GM23248 (cell line): ENCODE measurements at places on chromosomes 11 and 22.

DNA sequence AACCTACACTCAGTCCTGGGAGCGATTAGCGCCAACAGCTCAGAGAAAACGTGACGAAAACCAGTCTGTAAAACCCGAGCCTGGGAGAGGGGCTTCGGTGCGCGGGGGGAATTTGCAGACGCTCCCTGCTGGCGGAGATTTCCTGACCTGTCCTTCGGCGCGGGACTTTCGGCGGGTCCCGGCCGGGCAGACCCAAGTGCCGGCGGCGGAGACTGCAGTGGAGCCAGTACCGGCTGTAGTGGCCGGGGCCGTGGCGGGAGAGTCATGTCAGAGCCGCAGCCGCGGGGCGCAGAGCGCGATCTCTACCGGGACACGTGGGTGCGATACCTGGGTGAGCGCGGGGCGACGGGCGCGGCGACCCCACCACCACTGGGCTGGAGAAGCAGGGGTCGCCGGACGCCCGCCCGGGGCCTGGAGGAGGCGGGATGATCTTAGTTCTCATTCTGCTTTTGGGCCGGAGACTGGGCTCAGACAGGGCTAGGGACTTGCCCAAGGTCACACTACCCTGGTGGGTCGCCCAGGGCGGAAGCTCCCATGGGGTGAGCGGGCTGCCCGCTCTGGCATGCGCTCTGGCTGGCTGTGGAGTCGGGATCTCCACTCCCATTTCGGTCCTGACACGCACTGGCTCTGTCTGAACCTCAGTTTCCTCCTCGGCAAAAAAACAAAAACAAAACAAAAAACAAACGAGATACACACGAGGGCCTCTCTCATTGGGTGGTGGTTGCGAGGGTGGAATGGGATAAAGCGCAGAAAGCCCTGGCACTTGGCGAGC, at the start of gene MTFP1:
Gene MTFP1, plus strand, starts transcription at position 153 of the 772 bp plus-strand sequence. Its CDS starts 112 bp downstream, at position 265.
- DNase-seq: peak; percentile 74

- no peak for DNase-seq
Observed at GRCh38 chr11:90286640-90287039, 63.8 kb upstream of the CHORDC1 start.

- no peak for DNase-seq
Observed at GRCh38 chr11:66476173-66476840, 3.9 kb upstream of the DPP3 start.

- DNase-seq: no peak
Observed at GRCh38 chr11:77967753-77968152, 26.7 kb downstream of the INTS4 start.

DNA sequence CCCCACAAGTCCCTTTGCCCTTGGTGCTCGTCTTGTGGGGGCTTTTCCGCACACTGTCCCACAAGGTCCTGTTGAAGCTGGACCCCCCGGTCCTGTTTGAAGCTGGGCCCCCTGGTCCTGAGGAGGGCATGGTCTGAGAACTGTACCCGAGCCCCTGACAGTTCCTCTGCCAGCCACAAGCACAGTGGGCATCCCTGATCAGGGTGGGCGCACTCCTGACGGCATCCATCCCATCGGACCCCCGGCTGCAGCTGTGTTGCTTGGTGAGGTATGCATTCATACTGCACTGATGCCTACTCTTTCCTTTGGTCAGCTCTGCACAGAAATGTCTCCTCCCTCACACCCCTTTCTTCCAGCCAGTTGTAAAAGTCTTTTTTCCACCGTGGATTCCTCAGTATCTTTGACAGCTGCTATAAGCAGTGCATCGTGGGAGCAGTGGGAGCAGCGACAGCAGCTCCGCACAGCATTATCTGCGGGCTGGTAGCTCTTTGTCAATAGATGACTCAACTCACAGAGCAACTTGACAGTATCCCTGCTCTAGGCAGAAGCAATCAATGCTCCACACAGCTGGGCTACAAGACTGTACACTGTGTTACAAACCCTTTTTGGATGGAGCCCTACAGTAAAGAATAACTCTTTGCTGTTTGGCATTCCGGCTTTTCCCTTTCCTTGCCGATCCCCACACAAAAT, 1030.8 kb upstream of the CCDC90B start:
- DNase-seq: peak; percentile 60

DNA sequence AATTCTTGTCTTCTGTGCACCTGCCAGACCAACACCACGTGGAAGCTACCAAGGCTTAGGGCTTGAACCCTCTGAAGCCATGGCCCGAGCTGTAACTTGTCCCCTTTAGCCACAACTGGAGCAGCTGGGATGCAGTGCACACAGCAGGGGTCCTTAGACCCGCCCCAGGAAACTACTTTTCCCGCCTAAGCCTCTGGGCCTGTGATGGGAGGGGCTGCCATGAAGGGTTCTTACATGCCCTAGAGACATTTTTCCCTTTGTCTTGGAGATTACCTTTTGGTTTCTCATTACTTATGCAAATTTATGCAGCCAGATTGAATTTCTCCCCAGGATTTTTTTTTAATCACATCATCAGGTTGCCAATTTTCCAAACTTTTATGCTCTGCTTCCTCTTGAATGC, 9.7 kb downstream of the PATE3 start:
- no peak for DNase-seq

DNA sequence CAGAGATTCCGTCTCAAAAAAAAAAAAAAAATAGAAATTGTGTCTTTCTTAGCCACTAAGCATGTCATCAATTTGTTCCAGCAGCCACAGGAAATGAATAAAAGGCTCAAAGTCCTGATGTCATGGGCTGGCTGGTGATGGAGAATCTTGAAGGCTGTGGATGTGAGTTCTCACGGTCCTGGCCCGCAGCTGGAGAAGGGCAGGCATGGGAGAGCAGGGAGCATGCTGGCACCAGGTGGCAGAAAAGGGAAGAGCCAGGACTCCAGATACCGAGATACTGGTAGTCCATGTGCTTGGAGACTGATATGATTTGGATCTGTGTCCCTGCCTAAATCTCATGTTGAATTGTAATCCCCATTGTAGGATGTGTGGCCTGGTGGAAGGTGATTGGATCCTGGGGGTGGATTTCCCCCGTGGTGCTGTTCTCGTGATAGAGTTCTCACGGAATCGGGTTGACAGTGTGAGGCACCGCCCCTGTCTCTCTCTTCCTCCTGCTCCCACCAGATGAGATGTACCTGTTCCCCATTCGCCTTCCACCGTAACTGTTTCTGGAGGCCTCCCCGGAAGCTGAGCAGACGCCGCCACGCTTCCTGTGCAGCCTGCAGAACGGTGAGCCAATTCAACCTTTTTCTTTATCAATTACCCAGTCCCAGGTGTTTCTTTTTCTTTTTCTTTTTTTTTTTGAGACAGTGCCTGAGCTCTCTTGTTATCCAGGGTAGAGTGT, 18.1 kb downstream of the MRGPRD start:
- peak; percentile 30 for DNase-seq

GRCh38 chr11:124475265-124475664, 29.8 kb upstream of the OR8B8 start:
- no peak for DNase-seq

DNA sequence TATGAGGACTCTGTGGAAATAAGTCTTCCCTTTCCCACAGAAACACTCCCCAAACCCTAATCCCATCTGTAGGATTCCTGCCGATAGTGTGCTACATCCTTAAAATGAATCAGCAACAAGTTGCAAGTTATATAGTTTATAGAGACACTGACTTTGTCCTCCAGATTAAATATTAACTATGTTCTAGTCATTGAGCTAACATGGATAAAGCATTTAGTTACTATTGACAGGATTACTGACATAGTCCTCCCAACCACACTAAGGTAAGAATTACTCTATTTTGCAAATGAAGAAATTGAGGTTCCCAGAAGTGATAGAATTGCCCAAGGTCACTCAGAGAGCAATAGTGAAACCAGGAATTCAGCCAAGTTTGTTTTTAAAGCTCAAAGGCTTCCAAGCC, 1.9 kb downstream of the OR52M1 start:
- DNase-seq: no peak

- no peak for DNase-seq
Observed at GRCh38 chr11:36019005-36019596, 75.2 kb downstream of the LDLRAD3 start.

GRCh38 chr11:46900091-46900746, 18.1 kb downstream of the LRP4 start:
- DNase-seq: no peak

DNA sequence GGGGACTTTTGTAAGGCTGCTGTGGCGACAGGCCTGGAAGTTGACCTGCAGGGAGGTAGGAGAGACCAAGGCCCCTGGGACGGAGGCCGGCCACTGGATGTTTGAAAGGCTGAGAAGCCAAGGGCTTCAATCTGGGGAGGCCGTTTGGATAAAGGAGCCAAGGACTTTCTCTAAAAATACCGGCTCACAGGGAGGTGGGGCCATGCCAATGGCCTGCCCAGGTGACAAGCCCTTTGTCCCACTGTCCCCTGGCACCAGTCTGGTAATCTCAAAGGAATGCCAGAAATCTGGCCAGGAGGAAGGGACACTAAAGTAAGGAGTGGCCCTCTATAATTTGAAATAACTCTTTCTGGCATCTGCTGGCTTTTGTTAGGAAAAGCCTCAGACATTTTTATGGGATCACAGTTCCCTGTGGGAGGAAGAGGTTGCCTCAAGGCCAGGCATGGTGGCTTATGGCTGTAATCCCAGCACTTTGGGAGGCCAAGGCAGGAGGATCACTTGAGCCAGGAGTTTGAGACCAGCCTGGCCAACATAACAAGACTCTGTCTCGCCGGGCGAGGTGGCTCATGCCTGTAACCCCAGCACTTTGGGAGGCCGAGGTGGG, 1.9 kb upstream of the CHKA start:
- DNase-seq: no peak

- peak; percentile 86 for DNase-seq
Observed at GRCh38 chr11:96213500-96213899, 129.5 kb downstream of the MAML2 start.

DNA sequence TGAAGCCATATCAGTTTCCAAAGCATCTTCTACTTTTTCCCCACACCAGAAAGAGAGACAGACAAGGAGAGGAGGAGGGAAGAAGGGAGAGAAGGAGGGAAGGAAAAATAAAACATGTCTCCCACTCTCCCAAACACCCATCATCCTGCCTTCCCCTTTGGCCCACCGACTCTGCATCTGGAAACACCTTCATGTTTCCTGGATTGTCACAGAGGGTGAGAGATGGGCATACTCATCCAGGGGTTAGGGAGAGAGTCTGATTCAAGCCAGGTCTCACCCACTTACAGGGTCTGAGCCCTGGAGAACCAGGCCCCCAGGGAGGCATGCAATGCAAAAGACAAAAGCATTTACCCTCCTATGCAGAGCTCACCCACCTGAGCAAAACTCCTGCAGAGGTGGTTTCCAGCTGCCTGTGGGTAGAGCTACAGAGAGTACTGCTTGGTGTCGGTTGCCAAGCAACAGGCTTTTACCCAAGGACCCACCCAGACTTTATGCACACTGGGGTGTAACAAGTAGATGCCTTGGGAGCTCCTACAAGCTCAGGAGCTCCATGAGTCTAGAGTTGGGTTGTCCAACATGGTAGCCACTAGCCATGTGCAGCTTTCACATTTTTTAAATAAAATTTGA, 33.4 kb downstream of the MN1 start:
- DNase-seq: no peak

- no peak for DNase-seq
Observed at GRCh38 chr22:44850946-44851345, 98.6 kb downstream of the ARHGAP8 start.

- DNase-seq: no peak
Observed at GRCh38 chr11:117603932-117604331, 193.1 kb downstream of the DSCAML1 start.

DNA sequence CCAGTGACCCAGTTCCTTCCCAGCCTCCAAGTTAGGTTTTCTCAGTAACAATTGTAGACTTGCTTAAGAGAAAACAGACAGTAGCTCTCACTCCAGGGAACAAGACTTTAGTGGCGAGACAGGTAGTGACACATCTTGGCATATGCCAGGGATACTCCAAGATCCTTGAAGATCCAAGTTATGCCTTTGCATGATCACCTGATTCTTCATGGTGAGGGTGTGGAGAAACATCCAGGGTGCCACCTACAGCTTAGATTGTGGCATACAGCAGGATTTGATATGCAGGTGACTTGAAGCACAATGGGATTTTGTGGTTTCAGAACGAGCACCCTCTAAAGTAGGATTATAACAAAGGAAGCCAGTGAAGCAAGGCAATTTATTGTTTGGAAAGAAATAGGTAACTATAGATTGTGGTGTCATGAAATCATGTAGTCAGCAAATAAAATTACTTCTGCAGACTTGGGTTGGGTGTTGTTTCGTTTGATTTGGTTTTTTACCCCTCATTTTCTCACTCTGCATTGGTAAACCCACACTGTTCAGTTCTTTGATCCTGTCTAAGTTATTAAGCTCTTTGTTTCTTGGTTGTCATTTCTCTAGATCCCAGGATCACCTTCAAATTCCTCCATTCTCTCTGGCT, 9.2 kb downstream of the POU2AF3 start:
- DNase-seq: no peak

- no peak for DNase-seq
Observed at GRCh38 chr11:5069272-5069671, at the start of gene OR52E1. Gene OR52E1 (plus strand): TSS chr11:5069572.

- DNase-seq: no peak
Observed at GRCh38 chr22:29740216-29740615, 20.4 kb downstream of the CABP7 start.

GRCh38 chr11:121571506-121571905, 118.7 kb upstream of the SORL1-AS1 start:
- no peak for DNase-seq

DNA sequence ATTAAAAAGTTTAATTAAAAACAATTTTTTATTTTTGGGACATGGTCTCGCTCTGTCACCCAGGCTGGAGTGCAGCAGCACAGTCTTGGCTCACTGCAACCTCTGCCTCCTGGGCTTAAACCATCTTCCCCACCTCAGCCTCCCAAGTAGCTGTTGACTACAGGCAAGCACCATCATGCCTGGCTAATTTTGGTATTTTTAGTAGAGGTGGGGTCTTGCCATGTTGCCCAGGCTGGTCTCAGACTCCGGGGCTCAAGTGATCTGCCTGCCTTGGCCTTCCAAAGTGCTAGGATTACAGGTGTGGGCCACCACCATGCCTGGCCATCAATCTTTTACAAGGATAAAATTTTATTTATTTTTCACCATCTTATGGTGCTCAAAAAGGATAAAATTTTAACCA, 43.3 kb upstream of the PHOX2A start:
- DNase-seq: no peak

DNA sequence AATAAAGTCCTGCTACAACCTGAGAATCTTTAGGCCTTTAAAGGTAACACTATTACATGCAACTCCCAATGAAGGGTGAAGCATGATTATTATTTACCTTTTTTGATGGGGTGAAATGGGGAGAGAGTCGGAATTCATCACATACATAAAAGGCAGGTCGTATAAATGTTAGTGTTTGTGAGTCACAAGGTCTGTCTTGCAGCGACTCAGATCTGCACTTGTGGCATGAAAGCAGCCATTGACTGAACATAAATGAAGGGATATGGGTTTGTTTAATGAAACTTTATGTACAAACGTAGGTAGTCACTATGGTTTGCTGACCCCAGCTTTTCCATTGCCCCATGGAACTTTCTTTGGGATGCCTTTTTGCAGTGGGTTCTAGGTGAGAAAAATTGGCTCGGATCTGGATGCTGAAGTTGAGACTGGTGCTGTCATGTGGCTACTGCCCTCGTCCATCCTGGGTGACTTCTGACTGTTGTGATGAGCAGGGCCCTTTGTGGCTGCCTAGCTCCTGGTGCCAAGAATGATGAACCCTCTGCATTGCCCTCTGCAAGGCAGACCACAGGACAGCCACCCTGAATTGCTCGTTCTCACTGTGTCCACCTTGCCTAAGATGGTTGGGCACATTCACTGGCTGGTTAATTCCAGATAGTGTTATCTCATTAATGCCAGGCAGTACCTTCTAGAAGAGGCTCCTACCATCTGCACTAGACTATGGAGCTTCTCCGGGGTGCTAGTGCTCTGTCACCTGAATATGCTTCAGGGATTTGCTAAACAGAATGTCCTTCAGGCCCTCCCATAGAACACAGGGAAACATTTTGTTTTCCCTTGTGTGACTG, 11.3 kb downstream of the GGTLC2 start:
- peak; percentile 8 for DNase-seq

GRCh38 chr11:2443881-2444820, at the start of gene TRPM5:
Gene TRPM5 (minus strand): TSS chr11:2444514. CDS start chr11:2423036, 21,478 bp downstream.
- no peak for DNase-seq
